Kidney glomerular epithelial cell (primary cell): ENCODE measurements at places on chromosomes 16 and 17.

DNA sequence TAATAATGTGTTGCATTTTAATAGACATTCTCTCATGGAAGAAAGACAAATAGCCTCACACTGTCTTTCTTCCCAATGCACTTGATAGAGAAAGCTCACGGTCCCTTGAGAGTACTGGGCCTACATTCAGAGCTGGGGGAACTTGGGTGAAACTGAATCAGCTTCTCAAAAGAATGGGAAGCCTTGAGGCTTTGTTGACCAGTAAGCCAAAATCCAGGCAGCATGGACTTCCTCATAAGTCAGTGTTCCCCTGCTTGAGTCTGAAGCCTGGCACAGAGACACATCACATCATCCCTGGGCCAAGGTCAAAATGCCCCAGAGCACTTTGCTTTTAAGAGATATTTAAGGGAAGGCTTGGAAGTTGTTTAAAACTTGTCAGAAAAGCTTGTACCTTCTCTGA, 302.2 kb upstream of the SALL1 start:
- no peak for DNase-seq

DNA sequence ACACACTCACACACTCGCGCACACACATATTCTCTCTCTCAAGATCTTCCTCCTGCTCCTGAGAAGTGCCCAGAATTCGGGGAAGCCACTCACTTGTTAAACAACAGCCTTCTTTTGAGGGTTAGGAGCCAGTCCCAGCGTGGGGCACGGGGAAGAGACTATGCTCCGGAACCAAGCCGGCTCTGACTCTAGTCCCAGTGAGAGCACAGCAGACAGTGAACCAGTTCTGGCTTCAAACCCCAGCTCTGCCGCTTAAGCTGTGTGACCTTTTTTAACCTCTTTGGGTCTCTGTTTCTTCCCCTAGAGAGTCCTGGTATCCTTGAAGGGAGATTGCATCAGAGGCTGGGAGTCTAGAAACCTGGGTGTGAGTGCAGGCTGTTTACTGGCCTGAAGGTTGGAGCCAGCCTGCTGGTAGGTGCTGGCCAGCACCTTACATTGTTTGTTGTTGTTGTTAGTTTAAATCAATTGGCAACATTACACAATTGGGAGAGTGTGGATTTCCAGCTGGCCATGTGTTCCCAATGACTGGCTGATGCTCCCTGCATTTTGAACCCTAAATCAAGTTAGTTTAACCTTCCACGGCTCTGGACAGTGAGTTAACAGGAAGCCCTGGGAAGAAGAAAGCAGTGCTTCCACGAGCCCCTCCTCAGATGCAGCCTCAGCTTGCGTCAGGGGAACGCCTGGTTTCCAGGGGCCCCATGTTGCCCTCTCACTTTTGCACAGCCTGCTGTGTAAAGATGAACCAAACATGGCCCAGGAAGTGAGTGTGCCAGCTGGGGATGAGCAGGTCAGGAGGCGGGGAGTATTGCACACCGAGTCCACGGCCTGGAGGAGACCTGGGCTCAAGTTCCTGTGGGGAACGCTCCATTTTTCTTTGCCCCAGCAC, 71.5 kb downstream of the GAS7 start:
- no peak for DNase-seq

- no peak for DNase-seq
Observed at GRCh38 chr17:45300060-45300751, 16.6 kb downstream of the MAP3K14 start.

- no peak for DNase-seq
Observed at GRCh38 chr16:14286368-14287230, 215.5 kb downstream of the MRTFB start.

GRCh38 chr16:907361-907760, 63.4 kb downstream of the LMF1 start:
- DNase-seq, result no peak

GRCh38 chr17:52106638-52107261, 51.8 kb downstream of the CA10 start:
- peak; percentile 6 for DNase-seq

DNA sequence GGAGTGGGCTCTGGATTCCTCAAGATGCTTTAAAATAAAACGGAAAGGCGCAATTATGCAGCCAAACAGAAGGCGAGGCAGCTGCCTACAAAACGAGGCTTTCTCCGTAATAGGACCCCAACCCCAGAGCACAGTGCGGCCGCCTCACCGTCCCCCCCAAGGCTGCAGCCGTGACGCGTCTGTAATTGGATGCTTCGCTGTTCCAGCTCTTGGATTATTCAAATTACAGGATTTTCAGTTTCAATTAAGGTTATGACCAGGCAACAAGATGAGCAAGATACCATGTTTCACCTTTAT, 37.3 kb upstream of the ABR start:
- DNase-seq, result no peak

GRCh38 chr17:8105957-8106398, 12.3 kb downstream of the ALOXE3 start:
- DNase-seq, result no peak

DNA sequence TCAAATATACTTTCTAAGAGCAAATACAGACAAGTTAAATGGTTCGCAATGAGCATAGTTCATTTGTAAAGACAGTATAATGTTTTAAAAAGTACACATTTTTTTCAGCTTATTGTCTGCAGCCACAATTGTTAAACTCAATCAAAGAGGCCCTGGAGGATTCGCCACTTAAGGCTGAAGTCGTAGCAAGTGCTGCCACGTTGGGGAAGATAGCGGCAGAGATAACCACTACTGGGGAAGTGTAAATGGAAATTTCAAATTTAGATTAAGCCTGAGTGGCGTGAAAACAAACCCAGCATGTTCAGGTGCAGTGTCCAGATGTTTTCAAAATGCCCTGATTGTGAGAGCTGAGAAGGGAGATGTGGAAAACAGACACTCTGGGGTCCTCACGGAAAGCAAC, 8.4 kb downstream of the PMP22 start:
- DNase-seq, result no peak

DNA sequence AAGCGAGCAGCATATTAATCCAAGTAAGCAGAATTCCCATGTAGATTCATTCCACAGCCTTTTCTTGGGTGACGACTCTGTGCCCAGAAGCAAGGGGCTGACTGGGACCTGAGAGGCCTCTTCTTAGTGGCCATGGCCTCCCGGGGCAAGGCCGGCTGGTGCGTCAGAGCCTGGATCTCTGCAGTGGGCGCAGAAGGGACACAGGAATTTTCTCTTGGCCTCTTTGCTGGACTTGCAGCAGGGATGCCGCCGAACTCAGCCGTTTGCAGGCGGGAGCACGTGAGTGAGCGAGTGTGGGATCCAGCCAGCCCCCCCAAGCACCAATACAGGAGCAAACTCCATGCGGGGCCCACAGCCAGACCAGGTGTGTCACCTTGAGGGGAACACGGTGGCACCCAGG, 151.8 kb downstream of the RPTOR start:
- no peak for DNase-seq

GRCh38 chr17:1953831-1954230, 71.3 kb downstream of the RTN4RL1 start:
- no peak for DNase-seq

GRCh38 chr16:24488045-24488444, 51.3 kb upstream of the RBBP6 start:
- no peak for DNase-seq

GRCh38 chr16:88649195-88649923, 1.5 kb downstream of the CYBA start:
- DNase-seq, result no peak

DNA sequence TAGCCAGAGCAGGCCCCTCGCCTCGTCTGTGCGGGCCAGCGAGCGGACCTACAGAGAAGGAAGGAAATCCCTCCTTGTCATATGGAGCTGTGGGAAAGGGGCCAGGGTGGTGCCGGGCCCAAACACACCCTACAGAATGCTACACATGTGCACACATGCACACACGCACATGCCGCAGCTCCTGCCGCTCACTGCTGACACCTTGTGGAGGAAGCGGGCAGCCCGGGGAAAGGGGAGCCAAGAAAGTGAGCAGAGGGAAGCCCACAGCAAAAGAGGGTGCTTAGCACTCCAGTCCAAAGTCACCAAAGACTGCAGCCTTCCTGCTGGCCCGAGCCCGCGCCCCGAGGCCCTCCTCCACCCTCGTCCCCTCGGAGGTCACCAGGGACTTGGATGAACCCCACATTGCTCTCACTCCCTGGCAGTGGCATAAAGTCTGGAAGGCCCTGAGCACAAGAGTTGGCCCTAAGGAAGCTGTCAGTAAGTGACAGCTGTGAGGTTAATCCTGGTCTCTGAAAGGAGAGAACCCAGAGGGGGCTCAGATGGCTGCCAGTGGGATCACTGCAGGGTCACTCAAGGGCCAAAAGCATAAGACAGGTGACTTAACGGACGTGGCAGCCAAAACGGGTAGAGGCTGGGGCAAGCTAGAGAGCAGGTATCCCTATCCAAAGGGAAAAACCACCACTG, 68.2 kb downstream of the MYO18A start:
- peak; percentile 50 for DNase-seq

- no peak for DNase-seq
Observed at GRCh38 chr17:64329588-64329987, 61.1 kb downstream of the PECAM1 start.

DNA sequence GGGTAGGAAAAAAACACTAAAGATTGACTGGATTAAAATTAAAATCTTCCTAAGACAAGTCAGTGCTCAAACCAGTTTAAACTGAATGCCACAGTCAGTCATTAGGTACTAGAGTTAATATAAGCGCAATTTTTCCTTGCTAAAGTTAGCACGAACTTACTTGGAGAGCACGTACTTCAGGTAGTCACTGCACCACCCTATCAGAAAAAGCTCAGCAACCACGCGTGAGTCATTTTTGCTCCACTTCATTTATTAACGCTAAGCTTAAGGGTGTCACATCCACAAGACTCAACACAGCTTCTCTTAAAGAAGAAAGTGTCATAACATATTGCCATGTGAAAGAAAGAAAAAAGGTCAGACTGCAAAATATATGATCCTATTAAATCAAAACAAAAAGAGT, 53.1 kb downstream of the TEX2 start:
- no peak for DNase-seq

DNA sequence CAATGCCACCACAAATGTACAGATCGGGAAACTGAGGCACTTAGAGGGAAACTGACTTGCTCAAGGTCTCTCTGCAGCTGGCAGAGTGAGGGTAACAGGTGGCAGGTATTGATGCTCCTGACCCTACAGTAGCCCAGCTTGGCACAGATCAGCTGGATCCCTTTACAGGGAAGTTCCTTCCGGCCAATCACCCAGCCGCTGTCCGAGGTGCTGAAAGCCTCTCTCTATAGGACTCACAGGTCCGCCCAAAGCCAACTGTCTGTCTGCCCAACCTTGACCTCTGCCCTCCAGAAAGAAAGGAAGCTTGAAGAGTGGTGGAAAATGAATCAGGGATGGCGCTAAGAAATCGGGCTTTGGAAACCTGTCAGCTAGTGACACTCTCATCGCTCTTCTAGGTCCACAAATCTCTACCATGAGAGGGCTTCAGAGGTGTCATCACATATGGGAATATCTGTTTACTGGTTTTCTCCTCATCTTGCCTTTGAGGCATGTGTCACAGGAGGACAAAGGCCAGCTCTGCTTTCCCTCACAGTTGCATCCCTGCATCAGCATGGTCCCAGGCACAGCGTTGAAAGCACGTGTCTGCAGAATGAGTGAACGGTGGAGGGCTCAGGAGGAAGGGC, 246.2 kb downstream of the KATNIP start:
- peak; percentile 25 for DNase-seq

GRCh38 chr17:78973196-78973595, 6.5 kb downstream of the LGALS3BP start:
- no peak for DNase-seq

DNA sequence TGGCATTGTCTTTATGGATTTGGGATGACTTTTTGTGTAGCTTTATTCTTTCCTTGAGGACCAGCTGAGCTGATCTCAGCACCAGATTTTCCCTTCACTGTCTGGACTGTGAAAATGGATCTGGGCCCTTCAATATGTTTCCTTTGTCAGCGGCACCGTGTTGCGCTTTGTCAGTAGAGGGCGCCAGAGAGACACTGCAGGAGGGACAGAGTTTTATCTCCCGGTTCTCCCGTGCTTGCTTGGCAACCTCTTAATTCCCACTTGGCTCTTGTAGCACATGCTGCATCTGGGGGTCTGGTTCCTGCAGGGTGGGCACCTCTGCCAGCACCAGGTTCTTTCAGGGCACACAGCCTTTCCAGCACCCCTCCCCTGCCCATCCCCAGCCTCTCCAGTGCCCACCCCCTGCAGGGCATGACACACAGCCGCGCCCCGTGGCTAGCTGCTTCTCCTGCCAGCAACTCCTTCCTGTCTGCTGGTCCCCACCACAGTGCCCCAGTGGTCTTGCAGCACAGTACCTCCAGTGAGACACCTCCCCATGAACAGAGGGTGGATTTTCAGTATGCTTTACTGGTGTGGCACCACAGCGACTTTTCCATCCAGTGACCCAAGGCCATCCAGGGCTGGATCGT, 19.6 kb downstream of the OR1D5 start:
- DNase-seq, result no peak

GRCh38 chr17:12342161-12342560, 321.5 kb downstream of the MAP2K4 start:
- DNase-seq, result no peak

- DNase-seq, result no peak
Observed at GRCh38 chr16:82621781-82622180, 5.0 kb upstream of the CDH13 start.

- DNase-seq, result no peak
Observed at GRCh38 chr17:79192503-79193351, 118.1 kb downstream of the ENGASE start.

- DNase-seq, result no peak
Observed at GRCh38 chr17:73482894-73483293, 161.4 kb downstream of the SDK2 start.
